ENCODE measurements at places on chromosomes 6 and 20. TPM values are rescaled to one million over a fixed set of nuclear protein-coding genes. Genes with fewer than 3 reads are reported as not detected.

PI16 gene
- total RNA-seq: 1.7 TPM

HRH3 gene
- not detected for total RNA-seq

CCN6 gene
- 6.7 TPM for total RNA-seq

LINC00237 gene
- not detected for total RNA-seq

ASIP gene
- not detected for total RNA-seq

IRF4 gene
- total RNA-seq: 23.7 TPM

ZNF831 gene
- total RNA-seq: 1.9 TPM

DNMT3B gene
- total RNA-seq: 2.9 TPM

AGPAT4 gene
- 12.3 TPM for total RNA-seq

MYO6 gene
- total RNA-seq: 114 TPM

PRICKLE4 gene
- total RNA-seq: 6.5 TPM

HFE gene
- total RNA-seq: 10.6 TPM

WFDC2 gene
- total RNA-seq: 2,874 TPM

OXT gene
- not detected for total RNA-seq

APMAP gene
- total RNA-seq: 90.9 TPM

AIF1 gene
- total RNA-seq: 44.1 TPM

SNAP91 gene
- total RNA-seq: 0.82 TPM

SAPCD1 gene
- 6.5 TPM for total RNA-seq

FAM209B gene
- total RNA-seq: not detected

C6orf141 gene
- 2.2 TPM for total RNA-seq

THEMIS gene
- 3.3 TPM for total RNA-seq

MUC22 gene
- total RNA-seq: not detected

HLA-DPA1 gene
- total RNA-seq: 200 TPM

SLC44A4 gene
- 137 TPM for total RNA-seq
